ENCODE measurements at places on chromosomes 13 and 19.
A peak's percentile ranks its signal among the peaks of the same experiment; 100 is the strongest.

GRCh38 chr19:45403781-45404556, 900 bp downstream of the PPP1R13L start:
- no peak for DNase-seq

- no peak for DNase-seq
These were observed 14.5 kb downstream of the PPFIA3 start for GRCh38 chr19:49133621-49134454.

DNA sequence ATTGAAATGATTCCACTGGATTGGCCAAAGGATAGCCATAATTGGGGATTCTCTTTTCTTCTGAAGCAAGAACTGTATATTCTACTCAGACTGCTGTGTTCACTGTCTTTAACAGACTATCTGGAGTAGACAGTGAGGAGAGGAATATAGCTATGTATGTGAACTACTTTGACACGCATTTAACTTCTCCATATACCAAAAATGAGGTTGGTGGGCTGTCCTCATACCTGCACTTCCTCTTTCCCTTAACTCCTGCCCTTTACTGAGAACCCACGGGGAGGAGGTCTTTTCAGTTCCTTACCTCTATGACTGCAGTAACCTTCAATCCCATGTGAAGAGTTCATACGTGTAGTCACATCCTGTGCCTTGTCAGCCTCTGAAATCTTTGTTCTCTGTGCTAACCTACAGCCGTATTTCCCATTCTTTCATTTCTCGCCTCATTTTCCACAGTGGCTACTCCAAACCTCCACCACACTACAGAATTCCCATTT, 305.8 kb downstream of the MTUS2 start:
- DNase-seq = no peak

- DNase-seq = no peak
These were observed 8.0 kb upstream of the GARRE1 start for GRCh38 chr19:34246340-34246739.

GRCh38 chr13:102045731-102046130, 356.1 kb downstream of the FGF14 start:
- no peak for DNase-seq

GRCh38 chr13:106683179-106683578, 115.2 kb upstream of the ARGLU1 start:
- no peak for DNase-seq

- DNase-seq = peak; percentile 24
These were observed 708 bp upstream of the ESD start for GRCh38 chr13:46797501-46798237.

DNA sequence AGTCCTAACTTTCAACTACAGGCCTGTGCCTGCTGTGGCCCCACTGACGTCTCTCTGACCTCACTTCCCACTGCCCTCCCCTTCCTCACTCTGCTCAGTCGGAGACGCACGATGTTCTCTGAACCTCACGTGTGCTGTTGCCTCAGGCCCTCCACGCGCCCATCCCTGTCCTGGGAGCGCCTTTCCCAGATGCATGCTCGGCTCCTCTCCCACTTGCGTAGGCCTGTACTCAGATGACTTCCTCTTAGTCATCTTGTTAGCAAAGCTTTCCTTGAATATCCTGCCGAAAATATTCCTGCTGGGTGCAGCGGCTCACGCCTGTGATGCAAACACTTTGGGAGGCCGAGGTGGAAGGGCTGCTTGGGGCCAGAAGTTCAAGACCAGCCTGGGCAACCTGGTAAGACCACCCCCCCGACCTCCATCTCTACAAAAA, 9.3 kb upstream of the SYT5 start:
- DNase-seq = peak; percentile 88

- DNase-seq = no peak
These were observed 2.5 kb downstream of the PHF11 start for GRCh38 chr13:49498206-49498605.

DNA sequence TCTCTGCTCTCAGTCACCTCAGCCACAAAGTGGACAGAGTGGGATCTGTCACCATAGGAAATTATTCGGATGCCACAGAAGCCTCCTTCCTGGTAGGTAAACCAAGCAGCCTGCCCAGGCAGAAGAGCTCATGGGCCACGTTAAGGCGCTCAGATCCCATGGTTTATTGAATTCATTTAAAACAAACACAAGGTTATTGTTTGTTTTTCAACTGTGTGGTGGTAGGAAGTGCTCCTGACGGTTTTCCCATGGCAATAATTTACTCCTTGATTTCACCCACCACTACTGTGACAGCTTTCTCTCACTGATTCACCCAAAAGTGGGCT, 14.4 kb downstream of the BCAM start:
- DNase-seq = no peak

DNA sequence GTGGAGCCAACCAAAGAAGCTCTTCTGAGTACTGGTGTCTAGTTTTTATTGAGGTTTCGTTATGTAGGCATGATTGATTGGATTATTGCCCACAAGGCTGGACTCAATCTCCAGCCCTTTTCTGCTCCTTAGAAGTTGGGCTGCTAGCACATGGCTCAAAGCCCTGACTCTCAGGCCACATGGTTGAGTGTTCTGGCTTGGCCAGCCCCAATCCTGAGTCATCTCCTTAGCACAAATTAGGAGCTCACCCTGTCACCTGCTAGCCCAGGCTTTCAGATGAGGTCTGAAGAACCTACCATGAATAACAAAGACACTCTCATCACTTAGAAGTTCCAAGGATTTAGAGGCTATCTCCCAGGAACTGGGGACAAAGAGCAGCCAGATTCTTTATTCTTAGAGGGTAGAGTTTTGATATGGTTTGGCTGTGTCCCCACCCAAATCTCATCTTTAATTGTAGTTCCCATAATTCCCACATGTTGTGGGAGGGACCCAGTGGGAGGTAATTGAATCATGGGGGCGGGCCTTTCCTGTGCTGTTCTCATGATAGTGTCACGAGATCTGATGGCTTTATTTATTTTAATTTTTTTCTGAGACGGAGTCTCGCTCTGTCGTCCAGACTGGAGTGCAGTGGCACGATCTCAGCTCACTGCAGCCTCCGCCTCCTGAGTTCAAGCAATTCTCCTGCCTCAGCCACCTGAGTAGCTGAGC, 11.3 kb downstream of the DPY19L3 start:
- DNase-seq = peak; percentile 36

GRCh38 chr19:853014-853585, 997 bp downstream of the ELANE start:
- DNase-seq = no peak

- DNase-seq = no peak
These were observed 80.4 kb downstream of the TSHZ3 start for GRCh38 chr19:31268751-31269383.

DNA sequence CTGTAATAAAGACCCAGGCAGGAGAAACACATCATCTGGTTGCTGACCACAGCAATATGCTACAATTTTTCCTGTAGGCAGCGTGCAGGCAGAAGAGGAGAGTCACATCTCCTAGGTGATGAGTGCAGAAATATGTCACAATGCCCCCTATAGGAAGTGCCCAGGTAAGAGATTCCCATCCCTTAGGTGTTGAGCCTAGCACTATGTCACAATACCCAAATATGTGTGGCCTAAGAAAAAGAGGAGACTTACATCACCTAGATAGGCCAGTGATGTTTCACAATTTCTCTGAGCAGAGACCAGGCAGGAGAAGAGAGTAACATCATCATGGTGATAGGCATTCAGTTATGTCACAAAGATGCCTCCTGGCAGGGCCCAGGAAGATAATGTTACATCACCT, 49.4 kb upstream of the ZNF728 start:
- no peak for DNase-seq

DNA sequence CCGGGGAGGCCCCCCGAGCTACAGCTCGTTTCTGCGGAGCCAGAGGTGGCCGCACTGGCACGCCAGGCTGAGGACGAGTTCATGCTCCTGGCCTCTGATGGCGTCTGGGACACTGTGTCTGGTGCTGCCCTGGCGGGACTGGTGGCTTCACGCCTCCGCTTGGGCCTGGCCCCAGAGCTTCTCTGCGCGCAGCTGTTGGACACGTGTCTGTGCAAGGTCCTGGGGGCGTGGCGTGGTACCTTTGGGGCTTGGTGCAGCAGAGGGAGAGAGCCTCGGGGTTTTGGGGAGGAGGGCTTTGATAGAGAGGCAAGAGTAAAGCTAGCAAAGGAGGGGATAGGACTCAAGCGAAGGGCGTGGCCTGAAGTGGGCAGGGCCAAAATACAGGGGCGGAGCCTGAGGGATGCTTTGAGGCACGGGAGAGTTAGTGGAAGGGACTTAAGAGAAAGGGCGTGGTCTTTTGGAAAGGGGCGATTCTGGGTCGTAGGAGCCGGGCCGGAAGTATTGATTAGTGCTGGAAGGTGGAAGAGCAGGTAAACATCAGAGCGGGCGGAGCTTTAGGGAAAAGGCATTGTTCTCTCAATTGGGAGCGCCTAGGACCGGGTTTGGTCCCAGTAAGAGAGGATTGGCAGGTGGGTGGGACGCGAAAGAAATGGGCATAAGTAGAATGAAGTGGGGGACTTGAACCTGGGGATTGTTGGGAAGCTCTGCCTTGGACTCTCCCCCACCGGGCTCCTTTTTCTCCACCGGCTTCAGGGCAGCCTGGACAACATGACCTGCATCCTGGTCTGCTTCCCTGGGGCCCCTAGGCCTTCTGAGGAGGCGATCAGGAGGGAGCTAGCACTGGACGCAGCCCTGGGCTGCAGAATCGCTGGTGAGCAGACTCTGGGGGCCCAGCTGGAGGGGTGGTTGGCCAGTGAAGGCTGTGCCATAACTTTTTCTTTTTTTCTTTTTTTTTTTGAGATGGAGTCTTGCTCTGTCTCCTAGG, 1.2 kb downstream of the PPM1N start:
- DNase-seq = no peak

DNA sequence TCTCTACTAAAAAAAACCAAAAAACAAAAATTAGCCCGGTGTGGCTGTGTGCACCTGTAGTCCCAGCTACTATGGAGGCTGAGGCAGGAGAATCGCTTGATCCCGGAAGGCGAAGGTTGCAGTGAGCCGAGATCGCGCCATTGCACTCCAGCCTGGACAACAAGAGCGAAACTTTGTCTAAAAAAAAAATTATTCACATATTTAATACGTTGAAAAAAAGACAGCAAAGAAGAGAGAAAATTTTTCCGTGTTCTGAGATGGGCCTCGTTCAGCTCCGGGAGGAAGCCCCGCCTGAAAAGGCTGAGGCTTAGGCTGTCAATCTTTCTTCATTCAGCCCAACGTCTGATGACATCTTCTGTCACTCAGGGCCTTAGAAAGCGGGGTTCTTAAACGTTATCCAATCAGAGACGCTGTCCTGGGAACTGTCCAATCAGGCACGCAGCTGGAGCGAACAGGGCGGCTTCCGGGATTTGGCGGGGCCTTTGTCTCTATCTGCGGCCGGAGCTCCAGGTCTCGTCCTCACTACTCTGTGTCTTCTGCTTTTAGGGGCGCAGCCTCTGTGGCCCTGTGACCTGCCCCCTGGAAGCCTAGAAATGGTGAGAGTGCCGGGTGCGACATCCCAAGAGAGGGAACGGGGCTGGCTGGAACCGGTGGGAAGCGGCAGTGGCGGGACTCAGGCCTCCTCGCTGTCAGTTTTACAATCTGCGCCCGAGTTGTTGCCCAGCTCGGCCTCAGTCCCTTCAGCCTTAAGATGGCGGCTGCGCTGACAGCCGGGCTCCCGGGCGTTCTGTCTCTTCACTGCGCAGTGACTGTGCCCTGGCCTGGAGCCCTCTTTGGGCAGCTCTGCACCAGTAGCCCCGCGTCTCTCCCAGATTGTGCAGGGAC, at the start of gene ZNF726:
TSS of gene ZNF726 (plus strand) at position 485 of the 885 bp plus-strand sequence. CDS start at position 594, 109 bp downstream.
- DNase-seq = peak; percentile 94
